ENCODE measurements at places on chromosomes 16 and 17. TPM values are rescaled to one million over a fixed set of nuclear protein-coding genes. Genes with fewer than 3 reads are reported as not detected.

- no peak for DNase-seq
These were observed 47.3 kb upstream of the TBX2 start for GRCh38 chr17:61352408-61352770.

The LYZL6 gene
- not detected for total RNA-seq

- DNase-seq = peak; percentile 30
These were observed 15.8 kb downstream of the TMC6 start for GRCh38 chr17:78112518-78113471.

The UNC45B gene
- not detected for total RNA-seq

DNA sequence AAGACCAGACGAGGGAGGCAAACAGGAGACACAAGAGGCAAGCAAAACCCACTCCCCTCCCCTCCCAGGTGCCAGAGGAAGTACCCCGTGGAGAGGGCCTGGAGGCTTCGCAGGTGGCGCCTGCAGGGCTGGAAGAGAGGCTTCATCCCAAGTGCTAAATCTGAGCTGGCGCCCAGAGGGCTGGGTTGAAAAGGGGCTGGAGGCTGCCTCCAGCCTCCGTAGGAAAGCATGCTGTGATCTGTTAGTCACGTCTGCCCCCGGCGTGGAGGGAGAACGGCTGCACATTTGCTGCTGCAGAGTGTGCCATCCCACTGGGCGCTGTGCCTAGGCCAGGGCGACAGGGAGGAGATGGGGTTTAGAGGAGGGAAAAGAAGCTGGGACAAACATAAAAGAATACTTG, 16.9 kb downstream of the RPH3AL start:
- DNase-seq = no peak

The MAF gene
- 2.6 TPM for total RNA-seq

The CLN3 gene
- total RNA-seq = 25.7 TPM

GRCh38 chr16:1510941-1511351, 17.8 kb downstream of the TELO2 start:
- DNase-seq = no peak
